ENCODE measurements at places on chromosomes 1 and 21.

DNA sequence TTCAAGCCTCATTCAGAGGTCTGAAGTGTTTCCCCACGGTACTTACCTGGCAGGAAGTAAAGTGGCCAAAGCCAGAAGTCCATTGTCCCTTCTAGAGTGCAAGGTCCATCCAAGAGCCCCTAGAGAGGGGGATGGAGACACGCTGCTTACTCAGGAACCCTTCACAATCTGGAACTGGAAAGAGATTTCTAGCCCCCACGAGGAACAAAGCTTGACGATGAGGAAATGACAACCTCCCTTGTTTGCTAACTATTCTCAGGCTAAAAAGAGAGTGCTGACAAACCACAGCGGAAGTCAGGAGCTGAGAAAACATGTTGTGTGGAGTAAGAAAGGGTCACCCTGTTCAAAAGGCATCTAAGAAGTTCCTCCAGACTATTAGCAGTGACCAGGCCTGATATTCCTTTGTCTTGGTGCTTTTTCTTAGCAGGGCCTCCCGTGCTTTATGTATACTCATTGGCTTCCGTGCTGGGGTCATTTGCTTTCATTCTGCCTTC, at the start of gene FCMR:
TSS of gene FCMR (minus strand) at position 170 of the 494 bp plus-strand sequence. CDS start at position 83, 87 bp downstream.
- no peak for DNase-seq

- no peak for DNase-seq
These were observed 190.4 kb upstream of the USP25 start for GRCh38 chr21:15539376-15539775.

- no peak for DNase-seq
These were observed 168.6 kb downstream of the PRDM16 start for GRCh38 chr1:3237570-3237969.

- DNase-seq = no peak
These were observed 41.8 kb downstream of the CDCP2 start for GRCh38 chr1:54110996-54111395.

GRCh38 chr1:214012418-214012817, 24.6 kb downstream of the PROX1 start:
- DNase-seq = no peak
